ENCODE measurements at places on chromosomes 7 and 10.

GRCh38 chr10:6014241-6014761 lies 37.0 kb upstream of the IL15RA start:
- DNase-seq, result peak; percentile 37

DNA sequence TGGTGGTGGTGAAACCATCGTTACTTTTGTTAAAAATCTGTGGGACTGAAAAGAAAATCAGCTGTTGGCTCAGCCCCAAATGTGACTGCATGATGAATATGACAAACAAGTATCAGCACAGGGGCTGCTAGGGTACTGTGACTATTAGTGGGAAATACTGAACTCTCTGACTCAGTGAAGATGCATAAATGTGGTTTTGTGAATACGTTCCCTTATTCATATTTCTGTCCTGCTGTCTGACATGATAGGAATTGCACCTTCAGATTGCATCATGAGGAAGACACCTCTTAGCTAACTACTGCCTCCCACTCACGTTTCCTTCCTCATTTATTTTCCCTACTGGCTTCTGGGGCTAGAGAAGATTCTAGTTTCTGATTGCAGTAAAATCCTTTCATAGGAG lies 1.4 kb downstream of the CLEC5A start:
- DNase-seq, result no peak

- DNase-seq, result no peak
Observed at GRCh38 chr7:95018021-95018420, 110.6 kb downstream of the PPP1R9A start.

- DNase-seq, result peak; percentile 60
Observed at GRCh38 chr10:129956286-129956670, 7.8 kb downstream of the EBF3 start.

GRCh38 chr7:45174328-45174610 lies 16.7 kb downstream of the RAMP3 start:
- no peak for DNase-seq
